HFF-Myc (cell line): ENCODE measurements at places on chromosomes 11 and 22.

DNA sequence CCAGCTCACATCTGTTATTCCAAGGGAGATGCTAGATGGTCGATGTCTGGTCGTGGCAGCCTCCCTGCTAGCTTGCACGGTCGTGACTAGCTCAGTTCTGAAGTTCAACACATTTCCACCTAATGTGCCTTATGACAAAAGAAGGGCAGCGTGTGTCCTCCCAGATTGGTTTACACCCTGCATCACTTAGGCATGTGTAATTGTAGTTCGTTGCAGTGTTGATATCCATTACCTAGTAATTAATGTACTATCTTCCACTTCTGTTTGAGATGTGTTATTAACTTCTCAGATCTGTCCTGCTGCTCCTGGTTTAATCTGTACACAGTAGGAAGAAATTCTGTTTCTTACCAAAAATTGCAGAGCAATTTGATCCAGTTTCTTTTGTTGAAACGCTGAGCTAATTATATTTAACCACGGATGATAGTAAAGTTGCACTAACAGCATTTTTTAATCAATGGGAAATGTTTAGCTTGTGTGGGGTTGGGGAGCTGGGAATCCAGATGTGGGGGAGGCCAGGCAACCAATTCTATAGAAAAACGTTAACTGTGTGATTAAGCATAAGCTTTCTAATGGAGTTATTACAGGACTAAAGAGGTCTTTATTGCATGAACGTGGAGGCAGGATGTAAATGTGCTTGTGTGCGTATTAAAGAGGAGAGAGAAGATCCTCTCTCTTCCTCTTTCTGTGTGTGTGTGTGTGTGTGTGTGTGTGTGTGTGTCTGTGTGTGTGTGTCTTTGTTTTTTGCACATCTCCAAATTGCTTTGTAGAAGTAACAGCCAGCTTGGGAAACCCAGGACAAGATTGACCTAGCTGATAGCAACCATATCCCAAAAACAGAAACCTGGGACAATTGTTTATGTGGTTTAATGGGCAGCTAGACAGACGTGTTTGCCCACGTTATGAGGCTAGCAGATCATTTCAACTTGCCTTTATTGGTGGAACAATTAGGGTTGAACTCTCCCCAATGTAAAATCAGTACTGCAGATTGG lies 145.7 kb upstream of the TTC12 start:
- DNase-seq: no peak

GRCh38 chr22:49208004-49208402 lies 619.7 kb downstream of the BRD1 start:
- DNase-seq: no peak

DNA sequence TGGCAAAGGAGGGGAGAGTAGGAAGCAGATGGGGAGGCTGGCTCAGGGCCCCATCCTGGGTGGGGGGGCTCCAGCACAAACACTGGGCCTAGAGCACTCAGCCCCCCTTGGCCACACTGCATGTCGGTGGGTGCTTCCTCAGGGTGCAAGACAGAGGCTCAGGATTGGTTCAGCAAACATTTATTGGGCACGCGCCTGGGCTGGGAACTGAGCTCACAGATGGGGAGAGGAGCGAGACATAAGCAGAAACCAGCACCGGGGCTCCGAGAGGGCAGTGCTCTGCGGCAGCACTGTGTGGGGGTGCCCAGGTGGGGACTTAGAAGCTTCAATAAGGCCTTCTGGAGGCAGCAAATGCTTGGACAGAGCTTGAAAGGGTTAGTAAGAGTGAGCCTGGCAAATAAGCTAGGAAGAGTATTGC lies 12.1 kb upstream of the EHD1 start:
- DNase-seq: no peak

DNA sequence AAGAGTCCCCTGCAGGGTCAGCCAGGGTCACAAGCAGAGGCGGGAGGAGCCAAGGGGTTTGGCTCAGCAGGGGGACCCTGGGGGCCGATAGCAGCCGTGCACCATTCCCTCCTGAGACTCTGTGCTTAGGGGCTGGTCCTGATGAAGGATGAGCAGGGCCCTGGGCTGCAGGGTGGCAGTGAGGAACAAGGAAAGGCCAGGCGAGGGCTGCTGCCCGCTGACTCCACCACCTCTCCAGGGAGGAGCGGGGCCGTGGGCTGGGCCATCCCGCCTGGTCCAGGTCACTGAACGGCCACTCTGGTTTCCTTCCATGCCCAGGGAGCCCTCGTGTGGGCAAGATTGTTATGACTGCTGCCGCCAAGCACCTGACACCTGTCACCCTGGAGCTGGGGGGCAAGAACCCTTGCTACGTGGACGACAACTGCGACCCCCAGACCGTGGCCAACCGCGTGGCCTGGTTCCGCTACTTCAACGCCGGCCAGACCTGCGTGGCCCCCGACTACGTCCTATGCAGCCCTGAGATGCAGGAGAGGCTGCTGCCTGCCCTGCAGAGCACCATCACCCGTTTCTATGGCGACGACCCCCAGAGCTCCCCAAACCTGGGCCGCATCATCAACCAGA lies 9.2 kb upstream of the NDUFS8 start:
- no peak for DNase-seq

DNA sequence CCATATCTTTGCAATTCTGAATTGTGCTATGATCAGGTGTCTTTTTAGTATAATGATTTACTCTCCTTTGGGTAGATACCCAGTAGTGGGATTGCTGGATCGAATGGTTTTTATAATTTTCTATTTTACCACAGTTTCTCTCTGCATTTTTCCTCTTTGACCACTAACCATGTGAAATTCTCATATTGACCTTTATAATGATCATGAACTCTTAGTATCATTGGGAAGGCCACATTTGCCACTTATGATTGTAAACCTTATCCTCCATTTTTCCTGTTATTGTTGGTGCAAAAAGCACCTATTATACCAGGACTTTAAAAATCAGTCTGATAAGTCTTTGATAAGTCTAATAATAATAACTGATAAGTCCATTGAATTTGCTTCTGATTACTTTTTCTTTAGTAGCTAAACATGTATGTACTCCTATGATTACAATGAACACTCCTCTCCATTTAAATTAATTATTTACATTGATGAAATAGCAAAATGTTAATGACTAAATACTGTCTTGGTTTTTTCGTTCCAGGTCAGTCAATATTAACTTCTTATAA lies 9.6 kb downstream of the NEAT1 start:
- no peak for DNase-seq

DNA sequence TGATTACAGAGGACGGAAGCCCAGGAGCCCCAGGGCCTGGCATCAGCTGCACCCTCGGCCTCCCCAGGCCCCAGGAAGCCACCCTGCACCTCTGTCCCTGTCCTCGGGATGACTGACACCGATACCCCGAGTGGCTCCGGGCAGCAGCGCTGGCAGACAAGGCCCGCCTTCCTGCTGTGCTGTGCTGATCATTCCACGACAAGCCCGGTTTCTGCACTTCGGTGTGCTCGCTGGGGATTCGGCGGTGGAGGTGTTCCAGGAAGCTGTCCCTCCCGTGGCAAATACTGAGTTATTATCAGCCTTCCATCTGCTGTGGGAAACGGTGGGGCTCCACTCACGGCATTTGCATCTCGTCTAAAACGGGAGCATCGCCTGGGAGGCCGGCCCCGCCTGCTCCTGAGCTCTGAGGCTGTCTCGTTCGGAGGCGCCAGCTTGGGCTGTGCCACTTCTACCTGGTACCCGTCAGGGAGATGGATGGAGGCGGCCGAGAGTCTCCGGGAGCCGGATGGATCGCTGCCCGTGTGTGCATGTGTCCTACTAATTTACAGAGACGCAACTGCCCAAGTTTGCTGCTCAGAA lies 506.1 kb downstream of the BRD1 start:
- DNase-seq: no peak

DNA sequence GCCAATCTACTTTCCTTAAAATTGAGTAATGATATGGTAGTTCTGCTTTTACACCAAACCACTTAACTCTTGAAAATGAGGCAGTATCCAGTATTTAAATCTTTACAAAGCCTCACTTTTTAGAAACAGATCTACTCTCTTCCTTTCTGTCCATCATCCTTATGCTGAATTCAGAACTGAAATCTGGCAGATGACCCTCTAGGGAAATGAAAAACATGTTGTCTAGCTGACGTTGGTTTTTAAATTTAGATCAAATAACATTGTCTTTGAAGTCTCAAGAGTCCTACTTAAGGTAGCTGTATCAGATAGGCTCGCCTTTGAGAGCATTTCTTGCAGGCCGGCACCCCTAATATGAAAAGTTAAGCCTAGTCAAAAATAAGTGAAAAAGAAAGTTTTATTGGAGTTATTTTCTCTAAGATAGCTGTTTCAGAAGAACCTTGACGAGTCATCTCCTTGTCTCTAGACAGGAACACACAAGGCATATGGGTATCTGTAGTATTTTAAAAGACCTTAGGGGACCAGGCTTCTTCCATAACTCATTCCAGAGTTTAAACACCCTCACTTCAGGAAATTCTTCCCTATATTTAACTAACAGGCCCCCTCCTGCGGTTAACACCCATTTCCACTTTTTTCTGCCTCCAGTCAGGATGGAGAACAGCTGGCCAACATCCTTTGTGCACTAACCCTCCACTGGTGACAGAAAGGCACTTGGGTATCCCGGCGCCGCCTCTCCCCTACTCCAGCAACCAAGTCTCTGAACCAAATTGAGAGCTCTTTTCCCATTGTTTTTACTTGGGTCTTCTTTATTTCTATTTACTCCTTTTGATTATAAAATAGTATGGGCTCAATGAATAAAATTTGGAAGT lies 81.2 kb downstream of the WNT11 start:
- no peak for DNase-seq

DNA sequence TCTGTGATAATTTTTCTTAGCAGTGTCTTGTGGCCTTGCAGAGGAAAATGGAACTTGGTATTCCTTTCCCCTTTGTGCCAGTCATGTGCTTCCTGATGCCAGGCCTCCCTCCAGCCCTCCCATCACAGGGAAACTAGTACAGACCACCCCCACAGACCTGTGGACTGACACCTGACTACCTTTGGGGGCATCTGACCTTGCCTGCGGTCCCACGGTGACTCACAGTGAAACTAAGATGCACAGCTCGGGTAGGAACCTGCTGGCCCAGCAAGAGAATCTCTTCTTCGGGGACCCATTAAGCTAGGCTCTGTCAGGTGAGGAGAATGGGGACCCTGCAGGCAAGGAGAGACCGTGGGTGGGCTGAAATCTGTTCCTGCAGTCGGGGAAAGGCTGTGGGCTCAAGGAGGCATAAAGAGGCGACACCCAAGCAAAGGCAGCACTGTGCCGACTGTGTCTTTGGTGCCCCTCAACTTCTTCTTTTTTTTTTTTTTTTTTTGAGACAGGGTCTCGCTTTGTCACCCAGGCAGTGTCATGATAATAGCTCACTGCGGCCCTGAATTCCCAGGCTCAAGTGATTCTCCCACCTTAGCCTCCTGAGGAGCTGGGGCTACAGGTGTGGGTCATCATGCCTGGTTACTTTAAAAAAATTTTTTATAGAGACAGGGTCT lies 20.8 kb upstream of the PEX26 start:
- no peak for DNase-seq

DNA sequence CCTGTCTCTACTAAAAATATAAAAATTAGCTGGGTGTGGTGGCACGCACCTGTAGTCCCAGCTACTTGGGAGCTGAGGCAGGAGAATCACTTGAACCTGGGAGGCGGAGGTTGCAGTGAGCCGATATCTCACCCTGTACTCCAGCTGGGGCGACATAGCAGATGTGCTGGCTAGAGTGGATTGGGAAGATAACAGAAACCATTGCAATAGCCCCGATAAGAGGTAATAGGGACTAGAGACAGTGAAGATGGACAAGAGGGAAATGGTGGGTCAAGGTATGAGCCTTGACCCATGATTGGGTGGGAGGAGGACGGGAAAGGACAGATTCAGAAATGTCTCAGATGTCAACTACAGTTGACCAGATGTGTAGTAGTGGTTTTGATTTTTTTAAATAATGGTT lies 6.1 kb downstream of the SWAP70 start:
- no peak for DNase-seq

DNA sequence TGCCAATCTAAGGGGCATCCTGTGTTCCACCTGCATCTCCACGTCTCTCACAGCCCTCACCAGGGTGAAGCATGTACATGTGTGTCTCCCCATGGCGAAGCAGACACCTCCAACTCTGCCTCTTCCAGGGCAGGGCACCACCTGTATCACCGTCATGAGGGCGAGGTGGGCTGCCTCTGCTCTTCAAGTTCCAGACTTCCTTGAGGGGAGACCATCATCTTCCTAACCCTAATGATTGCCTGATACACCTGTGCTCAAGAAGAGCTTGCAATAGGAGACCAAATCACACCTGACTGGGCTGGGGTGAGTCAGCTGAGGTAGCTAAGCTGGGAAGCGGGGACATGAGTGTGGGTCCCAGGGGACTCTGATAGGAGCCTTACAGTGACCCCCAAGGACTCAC lies 43.7 kb downstream of the GAB4 start:
- DNase-seq: no peak

- no peak for DNase-seq
Observed at GRCh38 chr11:134800130-134800529, 388.1 kb upstream of the B3GAT1 start.

DNA sequence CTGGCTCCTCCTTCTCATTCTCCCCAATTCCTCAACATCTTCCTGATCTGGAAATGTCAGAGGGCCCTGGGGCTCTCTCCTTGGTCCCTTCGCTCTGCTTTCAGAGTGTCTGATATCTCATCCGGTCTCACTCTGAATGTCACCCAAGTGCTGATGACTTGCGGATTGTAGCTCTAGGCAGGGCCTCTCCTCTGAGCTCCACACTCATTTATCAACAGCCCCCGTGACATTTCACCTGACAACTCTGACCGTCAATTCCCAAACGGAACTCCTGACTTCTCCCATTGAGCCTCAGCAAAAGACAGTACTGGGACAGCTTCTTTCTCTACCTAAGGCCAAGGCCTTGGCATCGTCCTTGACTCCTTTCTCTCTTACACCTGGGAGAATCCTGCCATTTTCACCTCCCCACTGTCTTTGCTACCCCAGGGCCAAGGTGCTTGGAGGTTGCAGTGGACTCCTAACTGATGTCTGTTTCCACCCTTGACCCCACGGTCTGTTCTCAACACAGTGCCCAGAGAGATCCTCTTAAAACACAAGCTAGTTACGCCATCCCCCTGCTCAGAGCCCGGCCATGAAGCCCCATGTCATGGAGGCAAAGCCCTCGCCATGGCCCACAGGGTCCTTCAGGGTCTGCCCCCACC lies 57.5 kb upstream of the THY1 start:
- DNase-seq: no peak

DNA sequence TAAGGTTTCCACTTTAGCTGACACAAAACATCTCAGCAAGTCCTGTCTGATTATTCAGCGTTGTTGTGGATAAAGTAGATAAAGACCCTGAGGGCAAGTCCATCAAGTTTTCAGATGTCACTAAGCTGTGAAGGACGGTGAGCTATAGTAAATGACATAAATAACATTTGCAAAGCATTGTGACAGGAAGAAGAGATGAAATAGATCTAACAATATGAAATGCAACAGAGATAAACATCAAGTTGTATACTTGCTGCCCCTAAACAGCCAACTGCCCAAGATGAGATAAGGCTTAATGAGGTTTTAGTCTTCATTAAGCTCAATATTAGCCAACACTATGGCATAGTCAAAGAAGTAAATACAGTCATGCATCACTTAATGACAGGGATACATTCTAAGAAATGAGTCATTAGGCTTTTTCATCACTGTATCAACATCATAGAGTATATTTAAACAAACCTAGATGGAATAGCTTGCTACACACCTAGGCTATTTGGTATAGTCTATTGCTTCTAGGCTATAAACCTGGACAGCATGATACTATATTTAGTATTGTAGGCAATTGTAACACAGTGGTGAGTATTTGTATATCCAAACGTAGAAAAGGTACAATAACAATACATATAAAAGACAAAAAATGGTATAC lies 625.1 kb upstream of the ANO5 start:
- DNase-seq: no peak
